ENCODE measurements at places on chromosomes 6 and 20.

DNA sequence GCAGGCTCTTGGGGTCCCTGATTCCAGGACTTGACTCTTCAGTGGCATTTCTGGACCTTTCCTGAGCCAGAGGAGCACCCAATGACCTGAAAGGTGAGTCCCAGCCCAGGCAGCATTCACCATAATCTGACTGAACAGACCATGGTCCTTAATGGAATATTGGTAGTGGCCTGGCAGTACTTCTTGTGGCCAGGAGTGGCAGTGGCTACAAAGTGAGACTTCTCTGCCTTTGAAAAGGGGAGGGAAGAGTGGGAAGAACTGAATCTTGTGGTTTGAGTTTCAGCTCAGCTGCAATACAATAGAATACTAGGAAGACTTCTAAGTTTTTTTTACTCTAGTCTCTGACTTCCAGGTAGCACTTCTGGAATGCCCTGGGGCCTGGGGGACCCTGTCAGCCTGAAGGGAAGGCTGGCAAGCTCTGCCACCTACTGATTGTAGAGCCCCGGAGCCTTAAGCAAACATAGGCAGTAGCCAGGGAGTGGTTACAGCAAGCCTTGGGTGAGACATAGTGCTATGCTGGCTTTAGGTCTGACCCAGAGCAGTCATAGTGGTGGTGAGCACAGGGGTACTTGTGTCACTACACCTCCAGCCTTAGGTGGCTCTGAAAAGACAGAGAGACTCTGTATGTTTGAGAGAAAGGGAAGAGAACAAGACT, 674.2 kb upstream of the MANEA start:
- DNase-seq, result no peak

GRCh38 chr6:117974914-117975627, 68.0 kb downstream of the SLC35F1 start:
- DNase-seq, result no peak

DNA sequence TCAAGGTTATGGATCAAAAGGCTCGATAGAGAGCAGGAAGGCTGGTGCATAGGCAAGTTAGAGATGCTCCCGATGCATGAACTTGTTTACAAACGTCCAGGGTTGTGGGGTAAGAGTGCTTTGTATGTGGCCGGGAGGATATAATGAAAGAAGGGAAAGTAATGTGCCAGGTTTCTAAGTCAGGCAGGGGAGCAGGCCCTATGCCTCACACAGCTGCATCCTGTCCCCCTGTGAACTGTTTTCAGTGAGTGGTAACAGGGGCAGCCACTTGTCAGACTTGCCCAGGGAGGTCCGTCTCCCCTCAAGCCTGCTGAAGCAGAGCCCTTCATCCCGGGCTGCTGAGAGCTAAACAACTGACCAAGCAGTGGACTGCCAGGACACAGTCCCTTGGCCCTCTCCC, 19.4 kb downstream of the KCNK5 start:
- no peak for DNase-seq

DNA sequence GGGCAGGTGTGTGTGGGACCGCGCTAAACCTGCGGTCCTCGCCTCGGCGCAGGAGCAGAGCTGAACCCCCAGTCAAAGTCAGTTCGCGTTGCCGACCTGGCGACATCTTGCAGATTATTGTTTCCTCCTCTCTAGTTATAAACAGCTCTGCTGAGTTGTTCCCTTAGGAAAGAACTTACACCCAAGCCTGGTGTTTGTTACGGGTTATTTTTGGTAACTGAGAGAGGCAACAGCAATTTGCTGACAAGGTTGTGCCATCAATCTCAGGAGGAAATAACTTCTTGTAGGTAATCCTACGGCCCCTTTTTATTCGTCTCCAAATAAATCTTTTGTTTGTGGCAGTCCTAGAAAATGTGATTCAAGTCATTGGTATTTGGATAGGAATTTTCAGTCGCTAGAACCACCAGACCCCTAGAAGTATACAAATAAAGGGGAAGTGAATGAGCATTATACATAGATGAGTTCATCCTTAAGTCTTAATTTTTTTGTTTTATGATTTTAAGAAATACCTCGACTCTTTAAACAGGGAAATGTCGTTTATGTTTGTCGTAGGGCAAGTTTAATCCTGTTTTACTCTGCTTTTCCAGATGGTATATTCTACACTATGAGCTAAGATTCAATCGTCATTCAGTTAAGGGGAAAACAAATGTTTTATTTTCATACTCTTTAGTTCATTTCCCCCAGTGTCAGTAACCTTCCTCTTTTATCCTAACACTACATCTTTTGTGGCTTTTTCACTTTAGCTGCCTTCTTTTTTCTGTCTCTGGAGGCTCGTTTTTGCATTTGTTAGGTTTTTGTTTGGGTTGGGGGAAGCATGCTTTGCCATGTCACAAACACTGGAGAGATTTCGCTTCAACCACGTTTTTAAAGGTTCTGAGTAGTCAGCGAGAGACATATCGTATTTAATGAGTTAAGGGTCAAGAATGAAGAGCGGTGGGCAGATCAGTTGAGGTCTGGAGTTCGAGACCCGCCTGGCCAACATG, 1.2 kb downstream of the PM20D2 start:
- DNase-seq, result peak; percentile 38

DNA sequence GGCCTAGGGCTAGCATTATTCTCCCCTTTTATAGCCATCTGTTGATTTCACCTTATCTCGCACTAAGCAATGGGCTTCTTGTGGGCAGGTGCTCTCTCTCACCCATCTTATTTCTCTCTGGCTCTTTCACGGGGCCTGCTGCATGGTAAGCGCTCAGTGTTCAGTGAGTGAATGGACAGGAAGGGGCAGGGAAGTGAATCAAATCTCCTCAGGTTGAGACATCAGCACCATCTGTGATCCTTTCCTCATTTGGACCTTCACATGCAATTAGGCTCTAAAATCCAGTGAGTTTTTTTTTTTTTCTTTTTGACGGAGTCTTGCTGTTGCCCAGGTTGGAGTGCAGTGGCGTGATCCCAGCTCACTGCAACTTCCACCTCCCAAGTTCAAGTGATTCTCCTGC, 76.5 kb upstream of the EZR start:
- DNase-seq, result no peak

DNA sequence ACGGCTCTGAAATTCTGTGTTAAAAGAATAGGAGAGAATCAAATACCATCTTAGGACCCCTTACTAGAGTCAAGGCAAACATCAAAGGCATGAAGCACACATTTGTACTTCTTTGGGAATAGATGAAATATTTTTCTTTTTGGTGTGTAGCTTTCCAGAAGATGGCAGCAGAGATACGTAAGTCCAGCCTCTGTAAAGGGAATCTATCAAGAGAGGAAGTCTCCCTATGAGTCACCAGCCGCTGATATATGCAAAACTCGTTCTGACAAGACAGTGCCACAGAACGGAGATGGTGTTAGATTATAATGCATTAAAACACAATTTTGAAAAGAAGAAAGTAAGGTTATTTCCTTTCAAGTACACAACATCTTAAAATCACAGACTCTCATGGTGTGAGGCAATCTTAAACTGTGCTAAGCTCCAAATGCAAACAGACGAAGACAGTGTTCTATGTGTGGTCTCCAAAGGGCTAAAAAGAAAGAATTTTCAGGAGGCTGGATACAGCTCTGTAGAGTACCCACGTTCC, 120.0 kb upstream of the AGPAT4 start:
- DNase-seq, result peak; percentile 90

DNA sequence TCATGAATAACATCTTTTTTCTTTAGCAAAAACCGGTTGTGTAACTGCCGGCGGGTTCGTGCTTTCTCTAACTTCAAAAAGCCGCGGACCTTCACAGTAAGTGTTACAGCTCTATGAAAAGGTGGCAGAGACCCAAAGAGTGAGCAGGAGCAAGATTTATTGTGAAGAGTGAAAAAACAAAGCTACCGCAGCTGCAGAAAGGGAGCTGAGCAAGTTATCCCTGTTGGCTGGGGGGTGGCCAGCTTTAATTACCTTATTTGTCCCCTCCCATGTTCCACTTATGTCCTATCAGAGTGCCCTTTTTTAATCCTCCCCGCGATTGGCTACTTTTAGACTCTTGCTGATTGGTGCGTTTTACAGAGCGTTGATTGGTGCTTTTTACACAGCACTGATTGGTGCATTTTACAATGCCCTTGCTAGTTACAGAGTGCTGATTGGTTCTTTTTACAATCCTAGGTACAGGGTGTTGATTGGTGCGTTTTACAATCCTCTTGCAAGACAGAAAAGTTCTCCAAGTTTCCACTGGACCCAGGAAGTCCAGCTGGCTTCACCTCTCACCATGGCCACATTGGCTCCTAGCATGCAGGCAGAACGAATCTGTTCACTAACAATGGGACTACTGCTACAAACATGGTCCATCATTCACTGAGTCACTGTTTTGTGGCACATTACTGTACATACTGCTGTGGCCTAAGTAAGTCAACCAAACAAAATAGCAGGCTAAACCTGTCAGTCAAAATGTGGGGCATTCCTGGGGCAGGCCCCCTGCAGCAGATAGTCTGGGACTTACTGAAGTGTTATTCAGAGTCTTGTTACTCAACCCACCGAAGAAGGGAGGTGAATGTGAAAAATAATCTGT, 52.8 kb downstream of the MYLIP start:
- no peak for DNase-seq

GRCh38 chr20:48839154-48839917, 11.5 kb upstream of the PREX1 start:
- no peak for DNase-seq

GRCh38 chr20:11101243-11101642, 427.4 kb upstream of the JAG1 start:
- DNase-seq, result no peak

GRCh38 chr6:146087386-146087785, 58.5 kb downstream of the GRM1 start:
- no peak for DNase-seq

DNA sequence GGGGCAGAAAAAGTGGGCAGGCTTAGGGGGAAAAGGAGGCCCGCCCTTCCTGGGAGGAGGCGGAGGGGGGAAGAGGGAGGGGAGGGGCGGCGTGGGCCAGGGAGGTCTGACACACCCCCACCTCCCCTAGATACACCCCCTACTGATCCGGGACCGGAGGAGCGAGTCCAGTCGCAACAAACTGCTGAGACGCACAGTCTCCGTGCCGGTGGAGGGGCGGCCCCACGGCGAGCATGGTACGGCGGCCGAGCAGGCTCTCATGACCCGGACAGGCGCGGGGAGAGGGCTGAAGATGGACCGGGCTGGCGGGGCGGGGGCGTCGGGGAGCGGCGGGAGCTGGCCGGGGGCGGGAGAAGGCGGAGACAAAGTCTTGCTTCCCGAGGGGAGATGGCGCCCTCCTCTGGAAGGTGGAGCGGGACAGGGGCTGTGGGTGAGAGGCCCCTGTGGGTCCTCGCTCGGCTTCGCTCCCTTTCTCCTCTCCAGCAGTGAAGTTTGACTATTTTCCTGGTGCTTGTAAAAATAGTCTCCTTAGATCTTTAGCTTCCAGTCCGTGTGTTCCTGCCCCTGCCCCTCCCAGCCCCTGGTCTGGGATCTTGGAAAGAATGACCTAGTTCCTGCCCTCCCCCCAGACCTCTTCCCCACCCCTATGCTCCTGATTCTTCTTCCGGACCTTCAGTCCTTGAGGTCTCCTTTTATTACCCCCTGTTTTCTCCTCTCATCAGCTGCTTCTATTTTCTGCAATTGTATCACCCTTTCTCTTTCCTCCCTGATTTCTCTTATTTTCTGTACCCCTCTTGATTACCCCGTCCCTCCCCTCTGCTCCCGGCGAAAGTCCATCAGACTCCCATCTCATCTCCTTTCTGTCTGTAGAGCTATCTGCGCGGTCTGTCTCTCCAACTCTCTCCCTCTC, 6.1 kb downstream of the SYNGAP1 start:
- peak; percentile 87 for DNase-seq

GRCh38 chr6:159654483-159655098, 38.5 kb downstream of the SOD2 start:
- peak; percentile 61 for DNase-seq

- no peak for DNase-seq
These were observed 8.7 kb downstream of the LAMA5 start for GRCh38 chr20:62358171-62359042.

GRCh38 chr20:58531657-58532056, 16.5 kb upstream of the APCDD1L start:
- no peak for DNase-seq

GRCh38 chr6:113352029-113352801, 504.9 kb upstream of the MARCKS start:
- no peak for DNase-seq

- DNase-seq, result no peak
These were observed 131.8 kb downstream of the SCML4 start for GRCh38 chr6:107692351-107692750.

DNA sequence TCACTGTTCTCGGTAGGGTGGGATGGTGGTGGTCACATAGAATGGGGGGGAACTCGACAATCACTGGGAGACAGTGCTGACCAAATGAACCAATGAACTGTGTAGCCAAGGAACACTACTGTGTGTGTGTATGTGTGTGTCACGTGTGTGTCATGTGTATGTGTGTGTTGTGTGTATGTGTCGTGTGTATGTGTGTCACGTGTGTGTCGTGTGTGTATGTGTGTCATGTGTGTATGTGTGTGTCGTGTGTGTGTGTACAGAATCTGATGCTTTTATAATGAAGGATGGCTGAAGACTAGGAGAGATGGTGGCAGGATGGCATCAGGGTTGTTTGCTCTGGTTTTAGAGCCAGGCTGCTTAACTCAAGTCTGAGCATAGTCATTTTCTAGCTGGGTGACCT, 99.1 kb upstream of the DUSP22 start:
- DNase-seq, result no peak

- no peak for DNase-seq
These were observed 36.5 kb upstream of the SCGN start for GRCh38 chr6:25615471-25615870.
